ENCODE measurements at places on chromosomes 16 and 17. TPM values are rescaled to one million over a fixed set of nuclear protein-coding genes. Genes with fewer than 3 reads are reported as not detected.

Gene TRPV3
- polyA plus RNA-seq: 1.3 TPM

Gene IGF2BP1
- not detected for polyA plus RNA-seq

Gene GIT1
- polyA plus RNA-seq: 49.3 TPM

Gene TIMP2
- polyA plus RNA-seq: 5.5 TPM

Gene GRB7
- 0.81 TPM for polyA plus RNA-seq

Gene APOH
- not detected for polyA plus RNA-seq

Gene PARD6A
- polyA plus RNA-seq: 15.9 TPM

Gene OR1A1
- polyA plus RNA-seq: not detected

Gene TOX3
- not detected for polyA plus RNA-seq

Gene CIBAR2
- polyA plus RNA-seq: not detected

Data from B cell (primary cell).